ENCODE measurements at places on chromosomes 1 and 21.

GRCh38 chr1:246569248-246570238, 3.3 kb downstream of the CNST start:
- no peak for DNase-seq

DNA sequence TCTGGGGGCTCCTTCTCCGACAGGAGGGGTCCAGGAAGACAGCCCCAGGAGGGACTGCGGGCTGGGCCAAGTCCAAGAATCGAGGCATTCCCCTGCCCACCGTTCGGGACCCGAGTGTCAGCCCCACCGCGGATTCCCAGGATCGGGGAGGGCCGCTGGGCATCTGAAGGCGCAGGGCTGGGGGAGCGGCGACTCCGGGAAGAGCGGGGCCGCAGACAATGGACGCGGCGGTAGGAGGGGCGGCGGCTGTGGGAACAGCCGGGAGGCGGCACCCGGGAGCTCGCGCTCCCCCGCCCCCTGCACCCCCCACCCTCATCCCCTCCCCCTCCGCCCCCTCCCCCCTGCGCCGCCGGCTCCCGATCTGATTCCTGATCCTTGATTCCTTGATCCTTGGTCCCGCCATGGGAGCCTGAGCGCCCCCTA, at the start of gene VANGL2:
TSS of gene VANGL2 (plus strand) at position 342 of the 423 bp plus-strand sequence. CDS start 15,274 bp downstream, outside the sequence.
- DNase-seq: peak; percentile 93

- no peak for DNase-seq
Observed at GRCh38 chr1:216691710-216692109, 31.5 kb downstream of the ESRRG start.

GRCh38 chr1:219090607-219091006, 83.1 kb upstream of the LYPLAL1 start:
- no peak for DNase-seq

DNA sequence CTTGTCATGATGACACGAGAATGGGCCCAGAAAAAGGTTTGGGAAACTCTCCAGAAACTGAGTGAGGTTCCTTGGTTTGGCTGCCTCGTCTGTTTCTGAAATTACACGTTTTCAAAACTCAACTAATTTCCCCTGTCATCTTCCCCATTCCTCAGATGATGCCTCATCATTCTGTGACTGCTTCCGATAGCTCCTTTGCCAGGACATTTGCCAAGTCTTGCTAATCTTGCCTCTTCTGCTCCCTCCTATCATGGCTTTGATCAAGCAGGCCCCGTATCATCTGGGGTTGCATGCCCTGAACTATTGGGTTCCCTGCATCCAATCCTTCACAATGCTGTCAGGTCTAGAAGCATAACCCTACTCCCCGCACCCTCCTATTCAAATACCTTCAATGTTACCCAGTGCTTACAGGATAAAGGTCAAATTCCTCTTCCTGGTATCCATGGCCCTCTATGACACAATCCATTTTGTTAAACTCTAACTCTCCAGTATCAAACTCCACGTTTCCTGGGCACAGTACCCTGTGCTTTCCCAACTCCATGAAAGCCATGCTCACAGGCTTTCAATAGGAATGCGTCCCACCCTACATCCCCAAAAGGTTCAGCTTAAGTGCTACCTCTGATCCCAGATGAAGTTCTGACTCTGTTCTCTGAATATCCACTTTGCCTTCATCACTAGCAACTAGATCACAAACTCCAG, 22.2 kb upstream of the TMEM200B start:
- no peak for DNase-seq

- DNase-seq: no peak
Observed at GRCh38 chr1:222893255-222893654, 78.4 kb downstream of the DISP1 start.

GRCh38 chr1:89589515-89589914, 43.4 kb upstream of the LRRC8C start:
- no peak for DNase-seq

DNA sequence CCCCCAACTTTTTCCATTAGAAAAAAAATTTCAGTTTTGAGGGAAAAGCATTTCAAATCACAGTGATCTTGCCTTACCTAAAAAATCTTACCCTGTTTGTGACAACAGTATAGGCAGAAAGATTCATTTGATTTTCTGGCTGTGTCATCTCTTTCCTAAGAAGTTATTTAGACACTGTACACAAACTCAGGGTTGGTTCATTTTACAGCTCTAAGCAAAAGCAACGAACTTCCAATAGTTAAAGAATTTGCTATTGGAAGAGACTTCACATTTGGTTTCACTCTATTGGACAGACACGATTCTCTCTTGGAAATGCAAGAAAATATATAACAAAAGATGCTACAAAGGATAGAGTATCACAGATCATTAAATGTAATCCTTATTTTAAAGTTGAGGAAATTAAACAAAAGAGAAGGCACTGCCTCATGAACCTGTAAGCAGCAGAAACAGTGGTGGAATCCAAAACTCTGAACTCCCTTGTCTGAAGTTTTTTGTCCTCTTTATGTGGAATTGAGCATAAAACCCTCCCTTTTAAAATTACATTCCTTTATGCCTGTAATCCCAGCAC, 20.8 kb downstream of the EYA3 start:
- no peak for DNase-seq

- DNase-seq: no peak
Observed at GRCh38 chr1:115837740-115838421, 3.0 kb downstream of the NHLH2 start.

- no peak for DNase-seq
Observed at GRCh38 chr1:164510435-164510834, 48.5 kb upstream of the PBX1 start.

DNA sequence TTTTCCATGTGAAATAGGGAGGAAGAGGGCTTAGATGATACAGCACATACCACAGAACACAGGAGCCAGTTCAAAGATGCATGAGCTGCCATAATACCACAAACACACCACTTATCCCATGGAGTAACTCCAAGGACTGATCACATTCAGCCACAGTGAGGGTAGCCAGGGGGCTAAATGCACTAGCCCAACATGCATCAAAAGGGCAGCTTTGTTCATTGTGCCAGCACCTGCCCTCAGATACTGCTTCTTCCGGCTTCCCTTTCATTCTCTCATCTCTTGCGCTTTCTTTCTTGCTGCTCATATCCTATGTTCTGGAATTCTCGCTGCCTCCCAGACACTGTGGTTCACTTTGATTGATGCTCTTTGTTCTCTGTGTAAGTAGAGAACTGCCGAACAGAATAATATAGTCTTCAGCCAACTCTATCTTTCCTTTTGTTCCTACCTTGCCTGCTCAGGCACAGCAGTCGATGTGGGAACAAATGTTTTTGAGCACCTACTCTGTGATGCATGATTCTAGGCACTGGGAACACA, 50.0 kb upstream of the SYT6 start:
- DNase-seq: no peak

DNA sequence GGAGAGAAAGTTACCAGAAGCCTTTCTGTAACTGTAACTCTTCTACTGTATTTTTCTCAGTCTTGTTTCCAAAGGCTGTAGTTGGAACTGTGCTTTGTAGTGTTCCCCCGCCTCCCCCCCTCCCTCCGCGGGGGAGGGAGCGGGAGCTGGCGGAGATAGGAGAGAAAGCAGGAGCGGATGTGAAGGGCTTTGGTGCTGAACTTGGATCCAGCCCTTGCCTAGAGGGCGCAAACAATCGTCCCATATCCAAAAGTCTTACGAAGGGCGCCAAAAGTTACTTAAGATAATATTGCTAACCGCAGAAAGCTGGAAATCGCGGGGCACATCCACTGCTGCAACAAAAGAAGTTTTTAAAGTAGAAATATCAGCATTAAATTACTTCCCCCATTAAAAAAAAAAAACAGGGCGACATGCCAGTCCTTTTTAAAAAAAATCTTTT, 2.4 kb upstream of the NFIA start:
- peak; percentile 94 for DNase-seq

DNA sequence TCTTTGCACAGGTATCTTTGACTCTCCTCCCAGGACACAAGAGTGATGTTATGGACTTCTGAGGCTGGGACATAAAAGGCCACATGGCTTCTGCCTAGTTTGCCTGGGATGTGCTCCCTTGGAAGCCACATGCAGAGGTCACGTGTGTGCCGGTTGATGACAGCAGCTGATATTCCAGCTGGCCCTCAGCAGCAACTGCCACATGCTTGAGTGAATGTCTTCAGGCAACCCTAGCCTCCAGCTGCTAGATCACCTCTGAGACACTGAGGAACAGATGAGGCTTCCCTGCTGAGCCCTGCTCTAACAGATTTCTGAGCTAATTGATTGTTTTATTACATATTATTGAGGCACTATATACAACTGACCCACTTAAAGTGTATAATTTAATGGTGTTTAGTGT, 11.6 kb upstream of the AKR7A3 start:
- DNase-seq: no peak
